ENCODE measurements at places on chromosomes 12 and 14. TPM values are rescaled to one million over a fixed set of nuclear protein-coding genes. Genes with fewer than 3 reads are reported as not detected.

- DNase-seq = peak; percentile 21
Observed at GRCh38 chr12:100077367-100077766, 65.3 kb downstream of the BLTP3B start.

DNA sequence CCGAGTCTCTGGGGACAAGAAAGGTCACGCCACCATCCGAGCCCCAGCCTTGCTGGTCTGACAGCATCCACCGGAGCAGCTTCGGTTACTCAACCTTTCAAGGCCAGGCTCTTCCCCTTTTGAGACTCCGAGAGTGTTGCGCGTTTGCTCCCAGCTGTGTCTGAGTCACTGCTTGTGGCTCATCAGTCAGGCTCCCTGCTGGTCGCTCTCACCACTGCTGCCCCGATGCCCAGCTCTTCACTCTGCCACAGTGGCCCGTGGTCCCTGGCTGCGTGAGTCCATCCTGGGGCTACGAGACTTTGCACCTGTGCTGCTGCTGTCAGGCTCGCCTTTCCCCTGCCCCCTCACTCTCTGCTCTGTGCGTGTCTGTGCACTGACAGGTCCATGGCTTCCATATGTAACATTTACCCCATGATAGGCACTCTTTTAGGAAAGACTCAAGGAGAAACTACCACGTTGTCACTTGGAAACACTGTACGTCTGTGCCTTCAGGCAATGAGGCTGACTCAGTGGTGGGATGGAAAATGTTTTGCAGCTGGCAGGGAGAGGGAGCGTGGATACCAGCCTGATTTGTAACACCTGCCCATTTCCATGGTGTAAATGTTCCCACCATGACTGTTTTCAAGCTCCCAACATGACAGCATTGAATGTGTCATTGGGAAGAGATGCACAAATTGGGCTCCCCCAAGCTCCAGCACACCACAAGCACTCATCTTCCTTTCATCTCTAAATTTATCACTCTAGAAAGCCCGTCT is 350.7 kb downstream of the TMEM132D start:
- no peak for DNase-seq

MYBPC1 gene
- not detected for polyA plus RNA-seq

EID3 gene
- polyA plus RNA-seq = 6.9 TPM

Measured in A549 (cell line).